ENCODE measurements at places on chromosomes 12 and 14.

DNA sequence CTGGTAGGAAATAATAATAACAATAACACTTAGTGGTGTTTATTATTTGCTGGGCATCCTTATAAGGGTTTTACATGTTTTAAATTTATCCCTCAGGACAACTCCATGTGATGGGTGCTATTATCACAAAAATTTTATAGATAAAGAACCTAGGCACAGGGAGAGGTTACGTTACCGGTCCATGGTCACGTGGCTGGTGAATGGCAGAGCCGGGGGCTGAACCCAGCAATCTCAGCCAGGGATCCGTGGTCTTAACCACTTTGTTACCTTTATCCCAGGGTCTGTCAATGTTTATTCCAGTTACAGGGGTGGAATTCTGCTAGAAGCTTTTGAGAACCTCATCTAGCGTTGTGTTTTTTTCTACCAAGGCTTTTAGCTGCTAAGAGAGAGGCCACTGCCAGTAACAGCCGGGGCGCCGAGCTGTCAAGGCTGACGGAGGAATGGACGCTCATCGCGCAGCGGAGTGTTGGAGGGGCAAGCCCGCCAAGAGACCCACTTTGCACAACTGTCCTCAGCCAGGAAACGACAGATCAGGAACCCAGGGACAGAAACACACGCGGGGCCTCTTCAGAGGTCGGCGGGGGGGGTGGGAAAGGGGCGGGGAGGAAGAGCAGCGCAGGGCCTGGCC lies 418 bp downstream of the AMN1 start:
- DNase-seq = no peak

DNA sequence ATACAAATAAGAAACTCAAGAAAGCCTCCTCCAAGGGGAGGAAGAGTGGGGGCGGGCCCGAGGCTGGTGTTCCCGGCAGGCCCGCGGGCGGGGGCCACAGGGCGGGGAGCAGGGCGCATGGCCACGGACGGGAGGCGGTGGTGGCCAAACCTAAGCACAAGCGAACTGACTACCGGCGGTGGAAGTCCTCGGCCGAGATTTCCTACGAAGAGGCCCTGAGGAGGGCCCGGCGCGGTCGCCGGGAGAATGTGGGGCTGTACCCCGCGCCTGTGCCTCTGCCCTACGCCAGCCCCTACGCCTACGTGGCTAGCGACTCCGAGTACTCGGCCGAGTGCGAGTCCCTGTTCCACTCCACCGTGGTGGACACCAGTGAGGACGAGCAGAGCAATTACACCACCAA lies 8.7 kb downstream of the DACT1 start:
- no peak for DNase-seq

- DNase-seq = no peak
Observed at GRCh38 chr12:82436354-82436753, 78.0 kb downstream of the METTL25 start.

GRCh38 chr14:39762576-39763401 lies 330.6 kb upstream of the FBXO33 start:
- no peak for DNase-seq

DNA sequence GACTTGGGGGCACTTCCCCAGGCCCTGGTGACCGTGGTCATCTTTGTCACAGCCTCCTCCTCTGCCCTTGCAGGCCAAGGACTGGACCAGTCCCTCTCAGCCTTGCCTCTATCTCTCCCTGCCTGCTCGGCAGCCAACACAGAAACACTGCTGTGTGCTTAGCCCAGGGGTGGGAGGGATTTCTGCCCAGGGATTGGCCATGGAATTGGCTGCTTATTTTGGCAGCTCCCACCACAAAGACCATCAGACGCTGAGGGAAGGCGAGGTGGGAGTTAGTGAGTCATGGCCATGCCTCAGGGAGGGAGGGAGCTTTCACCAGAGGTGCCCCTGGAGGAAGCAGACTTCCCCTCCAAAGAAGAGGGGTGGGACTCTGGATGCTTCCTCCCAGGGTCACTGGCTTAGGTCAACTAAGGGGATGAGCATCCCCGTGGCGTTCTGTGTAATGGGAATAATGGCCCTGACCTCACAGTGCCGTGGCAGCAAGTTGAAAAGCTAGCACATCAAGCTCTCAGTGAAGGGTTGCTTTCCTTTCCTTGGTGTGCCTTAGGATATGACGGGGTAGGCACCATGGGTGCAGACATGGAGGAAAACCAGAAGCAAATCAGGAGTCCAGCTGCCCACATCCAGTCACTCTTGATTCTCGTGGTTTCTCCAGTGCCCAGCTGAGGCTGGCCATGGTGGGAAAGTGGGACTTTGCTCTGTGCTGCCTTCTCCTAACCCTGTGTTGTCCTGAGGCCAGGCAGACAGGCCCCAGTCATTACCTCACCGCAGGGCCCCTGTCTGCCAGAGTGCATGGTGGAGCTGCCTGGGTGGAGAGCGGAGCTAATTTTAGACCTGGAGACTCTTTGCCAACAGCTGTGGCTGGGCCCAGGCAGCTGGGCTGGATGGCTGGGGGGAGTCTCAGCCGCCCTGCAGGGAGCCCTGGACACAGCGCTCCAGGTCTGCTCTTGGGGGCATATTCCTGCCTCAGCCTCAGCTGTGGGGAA lies 21.4 kb downstream of the B4GALNT3 start:
- no peak for DNase-seq
